ENCODE measurements at places on chromosomes 2 and 18.

- DNase-seq, result peak; percentile 80
These were observed 6.8 kb upstream of the TEX51 start for GRCh38 chr2:126891681-126892500.

- DNase-seq, result peak; percentile 54
These were observed 26.5 kb upstream of the EML4 start for GRCh38 chr2:42142547-42143184.

GRCh38 chr2:162524192-162524591 is 180.3 kb downstream of the GCA start:
- peak; percentile 63 for DNase-seq

GRCh38 chr18:47997338-47997780 is 66.9 kb upstream of the SMAD2 start:
- DNase-seq, result peak; percentile 94

- DNase-seq, result peak; percentile 78
These were observed 12.1 kb downstream of the CD226 start for GRCh38 chr18:69935319-69936190.

GRCh38 chr2:59312029-59312428 is 1070.9 kb upstream of the FANCL start:
- DNase-seq, result no peak

GRCh38 chr2:32697156-32697555 is 69.3 kb downstream of the TTC27 start:
- no peak for DNase-seq

DNA sequence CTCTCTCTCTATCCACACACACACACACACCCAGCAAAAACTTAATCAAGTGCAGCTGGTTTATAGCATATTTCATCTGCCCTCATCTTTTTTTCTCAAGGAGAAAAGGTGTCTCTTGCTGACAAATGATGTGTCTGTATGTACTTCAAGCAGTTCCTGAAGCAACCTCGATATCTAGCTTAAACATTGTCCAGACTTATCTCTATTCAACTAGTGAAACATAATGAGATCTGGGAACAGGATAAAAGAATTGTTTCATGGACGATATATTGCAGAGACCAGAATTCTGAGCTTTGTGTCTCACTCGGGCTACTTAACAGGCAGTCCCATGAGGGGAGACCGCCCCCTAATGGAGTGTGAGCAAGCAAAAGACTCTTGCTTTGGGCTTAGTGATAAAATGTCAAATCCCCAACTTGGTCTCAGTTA is 929.2 kb upstream of the SOX11 start:
- DNase-seq, result peak; percentile 82

GRCh38 chr2:100757621-100758394 is 62.1 kb upstream of the NPAS2 start:
- DNase-seq, result no peak

- DNase-seq, result peak; percentile 57
These were observed 44.5 kb downstream of the SH3RF3 start for GRCh38 chr2:109173311-109174171.

DNA sequence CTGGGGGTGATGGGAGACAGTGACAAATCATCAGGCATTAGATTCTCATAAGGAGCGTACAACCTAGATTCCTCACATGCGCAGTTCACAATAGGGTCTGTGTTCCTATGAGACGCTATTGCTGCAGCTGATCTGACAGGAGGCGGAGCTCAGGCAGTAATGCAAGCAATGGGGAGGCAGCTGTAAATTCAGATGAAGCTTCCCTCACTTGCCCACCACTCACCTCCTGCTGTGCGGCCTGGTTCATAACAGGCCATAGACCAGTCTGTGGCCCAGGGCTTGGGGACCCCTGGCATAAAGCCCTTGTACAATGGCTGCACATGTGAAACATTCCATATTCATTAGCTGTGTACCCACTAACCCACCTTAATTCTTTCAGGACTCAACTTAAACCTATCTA is 18.0 kb downstream of the NMUR1 start:
- no peak for DNase-seq

DNA sequence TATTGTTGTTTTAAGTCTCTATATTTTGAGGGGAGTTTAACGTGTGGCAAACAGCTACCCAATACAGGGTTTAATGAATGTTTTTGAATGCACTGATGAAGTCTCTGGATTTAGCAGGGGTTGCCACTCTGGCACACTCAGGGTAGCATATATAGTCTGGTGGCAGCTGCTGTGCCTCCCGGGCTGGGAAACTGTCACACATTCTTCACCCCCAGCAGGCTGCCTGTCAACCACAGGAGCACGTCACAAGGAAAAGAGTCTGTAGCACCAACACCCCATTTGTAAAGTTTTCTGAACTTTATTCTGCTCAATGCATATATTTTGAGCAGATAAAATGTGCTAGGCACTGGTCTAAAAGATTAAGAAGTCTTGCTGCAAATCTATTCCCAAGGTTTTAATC is 39.3 kb downstream of the NGEF start:
- peak; percentile 29 for DNase-seq
